ENCODE measurements at places on chromosomes 7 and 10.

DNA sequence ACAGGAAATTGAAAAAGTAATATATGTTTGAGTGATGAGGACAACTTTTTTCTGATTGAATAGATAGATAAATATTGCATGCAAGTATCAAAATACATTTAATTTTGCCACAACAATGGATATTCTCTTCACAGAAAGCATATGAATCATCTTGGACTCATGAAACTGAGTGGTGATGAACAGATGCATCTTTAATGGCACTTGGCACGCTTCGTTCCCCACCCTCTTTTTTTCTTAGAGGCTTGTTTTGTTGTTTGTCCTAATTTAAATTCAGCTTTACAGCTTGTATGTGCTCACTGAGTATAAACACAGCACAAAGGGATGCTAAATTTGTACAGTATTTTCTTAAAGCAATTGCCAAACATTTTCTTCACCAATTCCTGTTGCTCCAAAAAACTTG lies 145.0 kb upstream of the YAE1 start:
- no peak for DNase-seq

- no peak for DNase-seq
Measured at GRCh38 chr7:124440081-124440480, 325.5 kb downstream of the GPR37 start.

DNA sequence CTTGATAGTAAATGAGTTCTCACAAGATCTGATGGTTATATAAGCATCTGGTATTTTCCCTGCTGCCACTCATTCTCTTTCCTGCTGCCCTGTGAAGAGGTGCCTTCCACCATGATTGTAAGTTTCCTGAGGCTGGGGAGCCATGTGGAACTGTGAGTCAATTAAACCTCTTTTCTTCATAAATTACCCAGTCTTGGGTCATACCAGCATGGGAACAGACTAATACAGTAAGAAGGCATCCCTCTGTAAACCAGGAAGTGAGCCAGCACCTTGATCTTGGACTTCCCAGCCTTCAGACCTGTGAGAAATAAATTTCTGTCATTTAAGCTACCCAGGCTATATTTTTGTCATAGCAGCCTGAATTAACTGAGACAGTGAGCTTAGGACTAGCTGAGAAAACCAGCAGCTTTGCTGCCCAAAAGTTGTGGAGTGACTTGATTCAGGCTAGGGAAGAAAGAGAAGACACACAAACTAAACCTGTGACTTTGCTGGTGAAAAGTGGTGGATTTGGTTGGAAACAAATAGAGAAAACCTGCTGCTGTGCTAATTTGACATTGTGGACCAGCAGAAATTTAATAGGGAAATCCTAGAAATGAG lies 29.7 kb downstream of the PALS2 start:
- DNase-seq = no peak

DNA sequence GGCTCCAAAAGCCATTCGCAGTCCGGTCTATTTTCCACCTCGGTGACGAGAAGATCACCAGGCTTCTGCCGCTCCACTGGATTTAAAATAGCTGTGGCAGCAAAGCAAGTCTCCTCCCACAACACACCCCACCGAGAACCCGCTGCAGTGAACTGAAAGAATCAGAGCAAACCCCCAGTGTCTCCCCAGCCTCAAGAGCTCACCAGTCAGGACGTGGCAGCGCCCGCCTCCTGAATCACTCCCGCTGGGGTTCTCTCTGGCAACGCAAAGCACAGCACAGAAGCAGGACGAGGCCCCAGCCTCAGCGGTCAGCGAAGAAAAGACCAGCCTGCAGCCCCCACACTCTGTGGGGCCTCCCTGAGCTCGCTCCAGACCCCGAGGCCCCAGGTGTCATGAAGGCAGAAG lies 126.1 kb upstream of the PPP2R2D start:
- DNase-seq = no peak

DNA sequence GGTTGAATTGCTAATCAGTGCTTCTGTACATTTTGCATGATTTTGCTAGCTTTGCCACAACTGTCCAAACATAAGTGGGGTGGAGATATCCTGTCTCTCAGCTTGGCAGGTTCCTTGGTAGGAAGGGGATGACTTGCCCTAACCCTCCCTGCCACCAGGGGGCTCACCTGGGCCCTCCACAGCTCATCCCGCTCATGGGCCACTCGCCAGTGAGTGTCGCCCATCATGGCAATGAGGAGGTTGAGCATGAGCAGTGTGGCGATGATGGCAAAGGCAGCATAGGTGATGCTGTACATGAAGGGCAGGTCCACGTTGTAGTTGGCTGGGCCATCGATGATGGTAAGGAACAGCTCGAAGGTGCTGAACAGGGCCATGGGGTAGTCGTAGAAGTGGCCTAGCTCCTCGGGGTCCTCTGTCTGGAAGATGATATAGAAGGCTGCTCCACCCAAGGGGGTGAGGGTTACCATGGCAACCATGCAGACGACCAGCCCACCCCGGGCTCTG lies 12.2 kb downstream of the TRPV6 start:
- DNase-seq = peak; percentile 60

GRCh38 chr7:112286250-112287086 lies 80.0 kb downstream of the ZNF277 start:
- DNase-seq = no peak

DNA sequence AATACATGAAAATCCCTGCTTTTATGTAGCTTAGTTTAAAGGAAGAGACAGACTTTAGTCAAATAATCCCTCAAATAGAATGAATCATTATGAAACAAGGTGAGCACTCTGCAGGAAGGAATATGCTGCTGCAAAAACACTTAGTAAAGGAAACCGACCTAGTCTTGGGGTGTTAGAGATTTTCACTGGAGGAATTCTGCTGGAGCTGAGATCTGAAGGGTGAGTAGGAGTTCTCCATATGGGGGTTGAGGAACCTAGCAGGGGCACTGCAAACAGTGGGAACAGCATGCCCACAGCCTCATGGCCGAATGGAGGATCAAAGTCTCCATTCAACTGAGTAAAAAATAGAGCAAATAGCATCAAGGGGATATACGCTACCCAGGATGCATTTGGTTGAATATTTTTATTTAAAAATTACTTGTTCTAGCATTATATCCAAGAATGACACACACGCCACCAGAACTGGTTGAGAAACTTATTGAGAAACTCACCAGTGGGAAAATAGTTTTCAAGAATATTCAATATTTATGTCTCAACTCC lies 3.5 kb downstream of the ITIH2 start:
- DNase-seq = no peak

GRCh38 chr7:15407910-15408309 lies 153.9 kb downstream of the AGMO start:
- no peak for DNase-seq

DNA sequence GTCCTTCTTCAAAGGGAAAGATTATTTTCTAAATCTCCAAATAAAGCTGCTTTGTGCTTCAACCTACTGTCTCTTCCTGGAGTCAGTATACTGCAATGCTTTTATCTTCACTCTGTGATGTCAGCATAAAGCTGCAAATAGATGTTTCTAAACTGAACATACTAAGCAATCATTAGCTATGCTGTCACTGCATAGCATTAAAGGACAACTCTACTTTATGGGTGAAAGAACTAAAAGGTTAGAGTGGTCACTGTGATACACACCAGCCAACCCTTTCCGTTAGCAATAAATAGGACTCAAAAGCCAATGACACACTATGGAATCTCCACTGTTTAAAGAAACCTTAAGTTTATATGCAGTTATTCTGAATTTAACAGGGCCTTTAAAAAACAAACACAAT lies 1.8 kb downstream of the CCDC186 start:
- DNase-seq = no peak

DNA sequence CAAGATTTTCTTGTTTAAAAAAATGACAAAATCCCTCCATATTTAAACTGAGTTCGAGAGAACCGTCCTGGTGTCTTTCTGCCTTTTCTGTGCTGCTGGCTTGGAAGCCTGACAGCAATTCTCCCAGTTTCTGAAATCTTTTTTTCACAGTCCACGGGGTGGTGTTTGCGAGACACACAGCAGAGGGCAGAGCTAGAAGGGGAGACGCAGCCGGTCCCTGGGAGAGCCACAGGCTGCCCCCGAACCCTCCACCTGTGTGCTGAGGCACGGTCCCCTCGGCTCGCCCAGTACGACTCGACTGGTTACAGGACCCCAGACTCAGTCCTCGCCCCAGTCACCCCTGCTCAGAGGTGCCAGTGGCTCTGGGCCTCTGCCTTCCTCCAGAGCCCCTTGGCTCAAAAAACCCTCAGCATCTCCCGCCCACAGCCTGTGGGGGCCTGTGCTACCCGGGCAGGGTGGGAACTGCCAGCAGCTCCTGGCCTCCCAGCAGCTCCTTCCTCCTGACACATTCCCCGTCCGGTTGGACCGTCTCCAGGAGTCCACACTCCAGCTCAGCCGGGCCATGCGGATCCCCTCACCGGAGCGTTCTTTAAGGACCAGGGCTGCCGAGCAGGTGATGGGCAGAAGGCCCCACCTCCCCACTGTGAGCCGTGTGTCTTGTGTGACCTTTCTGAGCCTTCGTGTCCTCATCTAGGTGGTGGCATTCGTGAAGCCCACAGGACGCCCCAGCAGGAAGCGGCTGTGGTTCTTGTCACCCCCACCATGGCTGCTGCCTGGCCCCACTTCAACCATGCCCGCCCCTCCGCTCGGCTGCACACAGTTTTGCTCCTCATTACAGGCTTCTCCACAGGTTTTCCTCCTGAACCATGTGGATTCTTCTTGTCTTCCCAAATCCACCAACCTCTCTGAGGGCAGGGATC lies 52.3 kb upstream of the EN2 start:
- peak; percentile 23 for DNase-seq

DNA sequence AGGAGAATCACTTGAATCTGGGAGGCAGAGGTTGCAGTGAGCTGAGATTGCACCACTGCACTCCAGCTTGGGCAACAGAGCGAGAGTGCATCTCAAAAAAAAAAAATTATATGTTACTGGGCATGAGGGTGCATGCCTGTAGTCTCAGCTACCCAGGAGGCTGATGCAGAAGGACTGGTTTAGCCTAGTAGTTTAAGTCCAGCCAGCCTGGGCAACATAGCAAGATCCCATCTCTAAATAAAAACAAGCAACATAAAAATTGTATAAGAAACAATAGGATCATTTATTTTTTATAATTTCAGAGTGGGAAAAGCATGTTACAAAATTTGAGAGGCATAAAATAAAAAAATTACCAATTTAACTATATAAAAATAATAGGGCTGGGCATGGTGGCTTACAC lies 15.5 kb upstream of the CCAR1 start:
- DNase-seq = no peak

DNA sequence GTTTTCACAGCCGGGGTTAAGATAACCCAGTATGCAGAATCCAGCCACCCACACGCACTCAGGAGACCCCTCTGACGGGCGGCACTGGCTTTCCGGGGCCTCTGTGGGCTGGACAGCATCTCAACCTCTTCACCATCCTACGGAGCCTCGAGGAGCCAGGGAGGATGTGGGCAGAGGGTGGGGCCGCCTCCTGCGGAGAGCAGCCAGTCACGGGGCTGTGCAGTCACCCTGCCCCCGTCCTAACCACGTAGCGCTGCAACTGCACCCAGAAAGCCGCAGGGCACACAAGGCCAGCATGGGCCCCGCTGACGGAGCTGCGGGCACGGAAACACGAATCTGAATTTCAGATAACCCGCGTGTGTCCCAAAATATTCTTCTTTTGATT lies 270.3 kb downstream of the ELFN1 start:
- DNase-seq = peak; percentile 95

DNA sequence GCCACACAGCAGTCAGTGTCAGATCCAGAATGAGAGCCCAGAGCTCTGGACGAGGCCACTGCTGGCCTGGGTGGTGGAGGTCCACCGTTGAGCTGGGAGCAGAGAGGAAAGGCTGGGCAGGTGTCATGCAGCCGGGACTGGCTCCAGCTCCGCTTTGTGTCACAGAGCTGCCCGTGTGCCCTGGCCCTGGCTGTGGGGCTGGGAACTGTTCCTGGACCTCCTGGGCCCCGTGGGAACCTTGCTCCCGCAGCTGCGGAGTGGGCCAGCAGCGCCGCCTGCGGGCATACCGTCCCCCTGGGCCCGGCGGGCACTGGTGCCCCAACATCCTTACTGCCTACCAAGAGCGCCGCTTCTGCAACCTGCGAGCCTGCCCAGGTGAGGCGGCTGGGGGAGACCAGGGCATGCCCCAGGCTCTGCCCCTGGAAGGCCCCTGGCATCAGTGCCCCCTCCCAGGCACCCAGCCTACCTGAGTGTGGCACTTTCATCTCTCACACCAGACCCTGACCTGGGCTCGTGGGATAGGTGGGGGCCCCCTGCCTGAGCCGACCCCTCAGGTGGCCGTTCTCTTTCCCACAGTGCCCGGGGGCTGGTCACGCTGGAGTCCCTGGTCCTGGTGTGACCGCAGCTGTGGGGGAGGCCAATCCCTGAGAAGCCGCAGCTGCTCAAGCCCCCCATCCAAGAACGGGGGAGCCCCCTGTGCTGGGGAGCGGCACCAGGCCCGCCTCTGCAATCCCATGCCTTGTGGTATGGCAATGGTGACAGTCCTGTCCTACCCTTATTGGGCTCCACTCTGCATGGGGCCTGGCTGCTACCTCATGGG lies 18.8 kb upstream of the ZNF862 start:
- DNase-seq = no peak

DNA sequence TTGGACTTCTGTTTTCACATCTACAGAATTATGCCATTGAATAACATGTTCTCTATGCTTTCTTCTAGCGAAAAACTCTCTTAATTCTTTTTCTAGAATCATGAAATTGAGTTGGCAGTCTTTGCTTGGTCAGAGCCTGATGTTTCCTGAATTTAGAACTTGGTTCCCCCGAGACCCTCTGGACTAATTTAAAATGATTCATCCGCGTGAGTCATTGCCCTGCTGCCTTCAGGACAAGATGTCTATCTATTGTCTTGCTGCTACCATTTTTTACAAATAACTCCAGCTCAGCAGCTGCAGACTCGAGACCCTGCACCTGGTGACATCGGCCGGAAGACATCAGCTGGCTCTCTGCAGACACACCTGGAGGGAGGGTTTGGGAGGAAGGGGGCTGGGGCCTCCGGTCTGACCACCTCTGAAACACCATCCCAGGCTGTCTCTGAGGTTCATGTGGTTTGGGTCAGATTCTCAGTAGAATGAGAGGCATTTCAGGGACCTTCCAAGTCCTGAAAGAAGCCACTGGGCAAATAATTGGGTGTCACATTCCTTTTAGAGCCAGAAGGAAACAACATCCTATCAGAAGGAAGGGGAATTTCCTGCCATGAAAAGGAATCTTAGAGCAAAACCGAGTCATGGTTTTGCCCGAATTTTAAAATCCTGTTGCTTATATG lies 20.9 kb upstream of the KLF6 start:
- no peak for DNase-seq

- no peak for DNase-seq
Measured at GRCh38 chr7:143975617-143976016, 21.0 kb downstream of the OR2F1 start.

DNA sequence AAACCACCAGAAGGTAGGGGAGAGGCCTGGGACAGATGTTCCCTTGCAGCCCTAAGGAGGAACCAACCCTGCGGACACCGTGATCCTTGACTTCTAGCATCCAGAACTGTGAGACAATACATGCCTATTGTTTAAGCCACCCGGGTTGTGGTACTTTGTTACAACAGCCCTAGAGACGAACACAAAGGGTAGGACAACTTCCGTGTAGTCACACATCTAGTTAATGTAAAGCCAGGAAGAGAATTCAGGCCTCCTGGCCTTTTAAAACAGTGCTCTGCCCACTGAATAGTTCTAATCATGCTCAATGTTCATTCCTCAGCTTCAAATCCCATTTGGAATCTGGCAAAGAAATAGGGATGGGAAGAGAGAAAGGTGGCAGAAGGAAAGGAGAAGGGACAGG lies 240.2 kb upstream of the KMT2E start:
- no peak for DNase-seq

GRCh38 chr7:100034871-100035510 lies 14.6 kb upstream of the ZSCAN21 start:
- no peak for DNase-seq

- DNase-seq = no peak
Measured at GRCh38 chr7:149104749-149105148, 14.2 kb upstream of the ZNF786 start.
